ENCODE measurements at places on chromosomes 12 and 14.

- no peaks in the 10 kb centered on the region for H3K36me3 ChIP-seq
- no peak for DNase-seq
- no peaks in the 10 kb centered on the region for H3K27me3 ChIP-seq
- H3K4me3 ChIP-seq, result no peak overlapping the region
Measured at GRCh38 chr14:95290871-95291431, 28.8 kb downstream of the CLMN start.

DNA sequence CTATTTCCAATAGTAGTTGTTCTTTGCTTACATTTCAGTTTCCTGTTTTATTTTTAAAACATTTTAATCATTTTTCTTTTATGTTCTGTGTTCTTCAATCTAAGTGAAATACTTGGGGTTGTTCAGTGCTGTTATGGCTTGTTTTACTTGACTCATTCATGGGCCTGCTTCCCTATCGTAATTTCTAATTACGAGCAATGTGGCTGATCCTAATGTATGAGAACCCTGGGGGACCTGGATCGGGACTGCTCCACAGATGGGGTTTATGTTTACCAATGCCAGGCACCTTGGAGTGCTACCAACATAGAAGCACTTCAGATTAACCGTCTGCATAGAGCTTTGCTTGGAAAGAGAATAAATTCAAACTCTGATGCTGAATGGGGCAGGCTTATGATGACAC, 29.8 kb downstream of the TECPR2 start:
- no peak for DNase-seq
- H3K36me3 ChIP-seq, result no peaks in the 10 kb centered on the region
- H3K4me1 ChIP-seq, result no peaks in the 10 kb centered on the region
- no peaks in the 10 kb centered on the region for H3K27me3 ChIP-seq
- no peak overlapping the region for H3K4me3 ChIP-seq
- H3K27ac ChIP-seq, result no peak overlapping the region

- DNase-seq, result no peak
- H3K36me3 ChIP-seq, result no peaks in the 10 kb centered on the region
Measured at GRCh38 chr12:1467710-1468109, 126.7 kb downstream of the FBXL14 start.

- H3K4me1 ChIP-seq, result no peaks in the 10 kb centered on the region
- no peaks in the 10 kb centered on the region for H3K36me3 ChIP-seq
- no peaks in the 10 kb centered on the region for H3K27me3 ChIP-seq
- DNase-seq, result no peak
- H3K4me3 ChIP-seq, result no peak overlapping the region
Measured at GRCh38 chr12:4312251-4312650, 8.8 kb upstream of the TIGAR start.

- no peak for DNase-seq
- H3K27ac ChIP-seq, result peak overlapping the region; percentile 76
- no peak overlapping the region for H3K4me3 ChIP-seq
- peaks cover 27% of the 10 kb centered on the region for H3K4me1 ChIP-seq
Measured at GRCh38 chr14:89351221-89351515, 65.9 kb downstream of the FOXN3 start.

- DNase-seq, result no peak
- H3K4me1 ChIP-seq, result no peaks in the 10 kb centered on the region
- H3K36me3 ChIP-seq, result no peaks in the 10 kb centered on the region
- H3K4me3 ChIP-seq, result no peak overlapping the region
- H3K27me3 ChIP-seq, result no peaks in the 10 kb centered on the region
Measured at GRCh38 chr12:67754933-67755697, 106.6 kb downstream of the DYRK2 start.

DNA sequence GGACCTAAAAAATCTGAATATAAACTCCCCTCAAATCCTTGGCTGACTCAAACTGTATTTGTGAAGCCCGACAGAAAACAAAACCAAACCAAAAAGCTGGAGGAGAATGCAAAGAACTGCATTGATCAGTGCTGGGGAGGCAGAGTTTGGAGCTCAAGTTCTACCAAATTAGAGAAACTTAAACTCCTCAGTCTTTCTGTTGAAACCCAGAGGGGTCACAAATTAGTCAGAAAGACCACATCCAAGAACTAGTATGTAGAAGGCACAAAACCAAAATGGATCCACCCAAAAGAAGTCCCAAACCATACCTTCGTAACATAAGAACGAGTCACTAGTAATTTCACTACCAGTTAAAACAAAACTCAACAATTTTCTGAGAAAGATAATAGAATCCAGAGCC, 15.3 kb upstream of the PRKAB1 start:
- no peak for DNase-seq
- H3K4me3 ChIP-seq, result no peak overlapping the region
- no peaks in the 10 kb centered on the region for H3K36me3 ChIP-seq
- no peak overlapping the region for H3K27ac ChIP-seq

- H3K36me3 ChIP-seq, result no peaks in the 10 kb centered on the region
- no peaks in the 10 kb centered on the region for H3K27me3 ChIP-seq
- H3K4me3 ChIP-seq, result no peak overlapping the region
- no peaks in the 10 kb centered on the region for H3K4me1 ChIP-seq
- no peak overlapping the region for H3K27ac ChIP-seq
Measured at GRCh38 chr14:85186082-85186481, 343.9 kb upstream of the FLRT2 start.

DNA sequence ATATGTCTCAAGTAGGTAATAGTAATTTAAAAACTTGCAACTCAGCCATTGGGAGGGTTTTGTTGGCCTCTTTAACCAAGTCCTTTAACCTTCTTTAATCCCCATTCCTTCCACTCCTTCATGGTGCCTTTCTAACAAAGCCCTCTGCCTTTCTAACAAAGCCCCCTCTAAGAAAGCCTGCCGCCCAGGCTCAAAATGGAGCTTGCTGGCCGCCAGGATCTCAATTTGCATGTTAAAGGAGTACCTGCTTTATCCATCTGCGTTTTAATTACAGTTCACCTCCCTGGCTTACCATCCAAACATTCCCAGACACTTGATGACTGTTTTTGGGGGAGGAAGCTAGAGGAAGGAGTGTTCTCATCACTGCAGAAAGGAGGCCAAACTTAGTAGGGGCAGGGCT, 183.4 kb downstream of the PTPN11 start:
- no peaks in the 10 kb centered on the region for H3K27me3 ChIP-seq
- H3K27ac ChIP-seq, result no peak overlapping the region
- no peaks in the 10 kb centered on the region for H3K36me3 ChIP-seq
- DNase-seq, result no peak

GRCh38 chr12:25436206-25437030, 116.7 kb downstream of the LMNTD1 start:
- H3K36me3 ChIP-seq, result no peaks in the 10 kb centered on the region
- no peaks in the 10 kb centered on the region for H3K27me3 ChIP-seq
- no peak for DNase-seq
- no peak overlapping the region for H3K27ac ChIP-seq
- H3K4me3 ChIP-seq, result peak overlapping the region; percentile 47

GRCh38 chr14:99524804-99525698, 43.8 kb downstream of the CCNK start:
- no peak overlapping the region for H3K27ac ChIP-seq
- no peaks in the 10 kb centered on the region for H3K36me3 ChIP-seq
- no peak overlapping the region for H3K4me3 ChIP-seq
- no peaks in the 10 kb centered on the region for H3K4me1 ChIP-seq
- no peak for DNase-seq

DNA sequence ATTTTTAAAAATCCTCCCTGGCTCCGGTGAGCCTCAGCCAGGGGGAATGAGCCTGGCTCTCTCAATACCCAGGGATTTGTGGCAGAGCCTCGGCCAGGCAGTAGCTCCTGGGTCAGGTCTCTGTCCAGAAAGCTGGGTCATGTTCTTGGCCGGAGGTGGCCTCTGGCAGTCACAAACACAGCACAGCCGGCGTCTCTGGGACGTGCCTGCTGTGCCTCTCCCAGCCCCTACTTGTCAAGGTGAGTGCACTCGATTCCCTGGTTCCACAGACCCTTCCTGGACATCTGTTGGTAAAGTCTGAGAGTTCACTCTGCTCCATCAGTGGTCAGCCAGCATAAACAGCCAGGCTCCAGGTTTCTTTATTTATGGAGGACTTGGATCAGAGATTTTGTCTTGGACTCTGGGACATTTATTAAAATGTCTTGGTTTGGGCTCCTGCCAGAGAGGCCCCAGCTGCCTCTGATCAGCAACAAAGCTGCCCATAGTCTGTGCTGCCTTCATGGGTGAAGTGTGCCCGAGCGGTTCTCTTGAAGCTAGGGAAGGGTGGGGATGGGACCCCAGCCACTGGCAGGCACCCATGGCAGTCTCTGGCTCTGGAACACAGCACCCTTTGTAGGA, 56.7 kb downstream of the DGLUCY start:
- H3K36me3 ChIP-seq, result peaks cover 11% of the 10 kb centered on the region
- peak overlapping the region; percentile 8 for H3K4me3 ChIP-seq
- no peaks in the 10 kb centered on the region for H3K27me3 ChIP-seq
- H3K27ac ChIP-seq, result peak overlapping the region; percentile 69
- no peak for DNase-seq

DNA sequence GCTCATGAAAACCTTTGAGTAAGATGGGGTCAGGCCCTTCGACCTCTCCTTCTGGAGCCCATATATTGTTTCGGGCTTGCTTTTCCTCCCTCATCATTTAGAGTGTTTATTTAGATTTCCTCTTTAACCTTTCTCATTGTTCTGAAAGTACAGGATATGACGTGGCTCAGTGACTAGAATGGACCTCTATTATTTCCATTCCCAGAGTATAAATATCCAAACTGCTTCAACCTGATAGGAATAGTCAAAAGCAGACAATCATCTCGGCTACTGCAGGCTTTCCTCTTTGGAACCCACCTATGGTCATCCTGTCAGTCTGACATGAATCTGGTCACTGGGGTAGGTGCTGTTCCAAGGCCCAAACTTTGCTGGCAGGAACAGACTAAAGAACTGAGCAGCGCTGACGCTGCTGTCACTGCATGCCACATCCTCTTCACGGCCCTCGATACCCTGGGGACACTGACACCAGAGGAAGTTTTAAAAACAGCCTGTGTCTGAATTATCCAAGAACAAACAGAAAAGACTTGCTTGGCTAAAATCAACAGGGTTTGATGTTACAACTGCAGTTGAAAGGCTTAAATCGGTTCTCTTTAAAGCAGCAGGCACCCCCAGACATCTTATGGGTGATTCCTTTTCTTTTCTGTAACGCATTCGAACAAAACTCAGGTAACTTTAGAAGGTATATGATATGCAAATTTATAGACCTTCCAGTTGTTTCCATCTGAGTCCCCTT, 5.0 kb upstream of the DDX47 start:
- peak; percentile 69 for DNase-seq
- no peaks in the 10 kb centered on the region for H3K27me3 ChIP-seq
- no peak overlapping the region for H3K4me3 ChIP-seq
- H3K4me1 ChIP-seq, result no peaks in the 10 kb centered on the region
- peak overlapping the region; percentile 36 for H3K27ac ChIP-seq

- DNase-seq, result peak; percentile 63
- peak overlapping the region; percentile 45 for H3K4me3 ChIP-seq
- H3K36me3 ChIP-seq, result no peaks in the 10 kb centered on the region
- H3K27me3 ChIP-seq, result no peaks in the 10 kb centered on the region
Measured at GRCh38 chr14:102848830-102849525, 71.7 kb downstream of the TRAF3 start.

DNA sequence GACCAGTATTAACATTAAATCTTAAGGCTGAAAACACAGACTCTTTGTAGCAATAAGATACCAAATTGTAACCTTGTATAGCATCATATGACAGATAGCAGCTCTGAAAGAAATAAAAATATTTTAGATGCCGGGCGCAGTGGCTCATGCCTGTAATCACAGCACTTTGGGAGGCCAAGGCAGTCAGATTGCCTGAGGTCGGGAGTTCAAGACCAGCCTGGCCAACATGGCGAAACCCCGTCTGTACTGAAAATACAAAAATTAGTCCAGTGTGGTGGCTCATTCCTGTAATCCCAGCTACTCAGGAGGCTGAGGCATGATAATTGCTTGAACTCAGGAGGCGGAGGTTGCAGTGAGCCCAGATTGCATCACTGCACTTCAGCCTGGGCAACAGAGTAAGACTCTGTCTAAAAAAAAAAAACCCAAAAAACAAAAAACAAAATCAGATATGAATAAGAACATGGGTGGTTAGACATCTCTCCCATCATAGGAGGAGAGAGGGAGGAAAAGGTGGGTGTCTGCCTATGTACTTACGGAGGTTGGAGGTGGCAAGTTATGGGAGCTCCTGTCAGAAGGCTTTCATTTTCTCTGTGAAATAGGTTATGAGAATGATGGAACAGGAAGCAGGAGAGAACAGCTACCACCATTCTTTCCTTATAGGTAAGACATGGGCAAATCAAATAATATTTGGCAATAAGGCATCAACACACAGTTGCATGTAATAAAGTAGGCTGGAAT, 7.6 kb upstream of the HEBP1 start:
- H3K27me3 ChIP-seq, result no peaks in the 10 kb centered on the region
- no peak overlapping the region for H3K27ac ChIP-seq
- H3K4me3 ChIP-seq, result no peak overlapping the region
- DNase-seq, result no peak
- no peaks in the 10 kb centered on the region for H3K36me3 ChIP-seq

DNA sequence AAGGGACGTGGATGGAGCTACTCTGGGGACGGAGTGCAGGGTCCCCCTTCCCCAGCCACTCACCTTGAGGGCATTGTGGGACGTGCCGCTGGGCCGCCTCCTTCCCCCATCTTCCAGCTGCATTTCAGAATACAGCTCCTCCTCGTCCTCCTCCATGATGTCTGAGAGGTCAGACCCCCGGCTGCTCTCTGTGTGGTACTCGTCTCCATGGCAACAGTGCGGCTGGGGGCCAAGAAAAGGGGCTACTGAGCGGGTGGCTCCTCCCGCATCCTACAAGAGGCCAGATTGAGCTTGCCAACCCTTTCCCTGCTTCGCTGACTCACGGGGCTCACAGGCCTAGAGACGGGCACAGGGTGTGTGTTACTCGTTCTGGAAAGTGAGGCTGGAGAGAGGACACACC, 90.4 kb downstream of the PIWIL1 start:
- no peaks in the 10 kb centered on the region for H3K36me3 ChIP-seq
- H3K27ac ChIP-seq, result no peak overlapping the region
- no peaks in the 10 kb centered on the region for H3K27me3 ChIP-seq
- H3K4me1 ChIP-seq, result no peaks in the 10 kb centered on the region
- peak; percentile 50 for DNase-seq

DNA sequence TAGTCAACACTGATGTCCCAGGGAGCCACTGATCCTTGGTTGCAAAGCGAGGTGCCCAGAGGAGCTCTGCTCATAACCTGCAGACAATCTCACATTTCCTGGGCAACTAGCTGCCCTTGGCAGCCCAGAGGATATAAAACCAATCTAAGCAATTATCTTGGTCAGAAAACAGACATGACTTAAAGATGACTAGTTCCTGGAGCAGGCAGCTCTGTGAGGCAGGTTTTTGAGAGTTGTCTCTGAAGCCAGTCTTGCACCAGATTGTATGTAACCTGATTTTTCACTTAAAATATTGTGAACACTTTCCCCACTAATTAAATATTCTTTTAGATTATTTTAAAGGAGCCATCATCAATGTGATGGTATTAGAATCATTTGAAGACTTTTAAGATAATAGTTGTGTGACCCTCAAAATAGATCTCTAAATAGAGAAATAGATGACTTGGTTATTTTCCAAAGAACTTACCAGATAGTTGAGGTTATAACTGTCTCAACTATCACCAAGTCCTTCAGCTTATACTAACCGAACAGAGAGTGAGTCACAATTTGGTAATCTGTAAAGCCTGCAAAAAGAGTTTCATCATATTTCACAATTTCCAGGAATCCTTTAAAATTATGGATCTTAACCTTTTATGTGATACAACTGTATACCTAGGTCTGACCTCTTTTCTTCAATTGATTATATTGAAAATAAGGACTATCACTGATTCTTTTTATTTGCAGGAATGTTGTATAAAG, 75.9 kb downstream of the LIN7A start:
- no peaks in the 10 kb centered on the region for H3K4me1 ChIP-seq
- no peak overlapping the region for H3K27ac ChIP-seq
- H3K36me3 ChIP-seq, result no peaks in the 10 kb centered on the region
- no peak overlapping the region for H3K4me3 ChIP-seq

All from ascending aorta (tissue), 2 donors.